ENCODE measurements at places on chromosomes 2 and 18.

DNA sequence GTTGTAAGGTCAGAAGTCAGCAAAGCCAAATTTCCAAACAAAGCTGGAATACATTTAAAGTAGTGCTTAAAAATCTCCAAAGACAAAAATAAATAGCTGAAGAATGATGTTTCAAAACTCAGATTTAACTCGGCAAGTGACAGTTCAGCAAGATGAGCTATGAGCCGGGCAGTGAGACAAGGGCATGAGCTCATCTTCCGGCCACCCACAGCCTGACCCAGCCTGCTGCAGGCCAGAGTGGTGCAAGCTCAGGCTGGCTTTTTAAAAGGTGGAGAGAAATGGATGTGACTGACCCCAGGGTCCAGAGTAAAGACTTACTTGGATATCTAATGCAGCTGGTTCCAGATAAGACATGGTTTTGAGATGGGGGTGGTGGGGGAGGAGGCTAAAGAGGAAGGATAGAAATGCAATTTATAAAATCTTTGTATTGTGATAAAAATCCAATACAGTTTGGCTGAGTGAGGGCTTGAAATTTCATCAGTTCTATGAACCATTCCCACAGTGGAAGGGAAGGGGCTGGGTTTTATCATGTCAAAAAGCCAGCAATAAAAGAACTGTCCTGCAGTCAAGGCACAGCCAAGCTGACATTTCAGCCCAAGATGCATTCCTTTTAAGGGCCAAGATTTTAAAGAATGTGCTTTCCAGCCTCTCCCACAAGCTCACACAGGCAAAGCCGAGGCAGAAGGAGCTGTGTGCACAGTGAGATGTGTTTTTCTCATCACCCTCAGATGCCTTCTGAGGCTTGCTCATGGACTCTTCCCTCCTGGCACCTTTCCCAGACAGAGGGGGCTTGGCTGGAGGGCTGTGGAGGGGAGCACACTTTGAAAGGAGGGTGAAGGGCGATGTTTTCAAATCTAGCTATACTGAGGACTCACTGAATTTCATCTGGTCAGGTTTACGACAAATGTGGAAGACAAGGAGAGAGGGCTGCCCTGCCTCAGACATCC lies 97.9 kb upstream of the KLHL29 start:
- DNase-seq = no peak

DNA sequence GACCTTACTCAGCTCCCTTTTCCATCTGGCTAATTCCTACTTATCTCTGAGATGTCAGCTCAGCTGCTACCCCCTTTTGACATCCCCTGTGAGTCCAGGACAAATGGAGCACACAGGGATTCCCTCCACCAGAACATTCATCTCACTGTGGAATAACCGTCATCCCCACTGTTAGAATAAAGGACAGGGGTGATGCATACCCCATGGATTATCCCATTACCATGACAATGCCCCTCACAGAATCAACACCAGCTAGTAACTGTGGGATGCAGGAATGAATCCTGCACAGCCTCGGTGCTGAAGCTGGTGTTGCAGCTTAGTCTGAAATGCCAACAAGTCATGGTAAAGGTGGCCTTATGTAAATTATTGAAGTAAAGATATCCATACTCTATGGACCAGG lies 624.8 kb upstream of the RAB6C start:
- DNase-seq = no peak

DNA sequence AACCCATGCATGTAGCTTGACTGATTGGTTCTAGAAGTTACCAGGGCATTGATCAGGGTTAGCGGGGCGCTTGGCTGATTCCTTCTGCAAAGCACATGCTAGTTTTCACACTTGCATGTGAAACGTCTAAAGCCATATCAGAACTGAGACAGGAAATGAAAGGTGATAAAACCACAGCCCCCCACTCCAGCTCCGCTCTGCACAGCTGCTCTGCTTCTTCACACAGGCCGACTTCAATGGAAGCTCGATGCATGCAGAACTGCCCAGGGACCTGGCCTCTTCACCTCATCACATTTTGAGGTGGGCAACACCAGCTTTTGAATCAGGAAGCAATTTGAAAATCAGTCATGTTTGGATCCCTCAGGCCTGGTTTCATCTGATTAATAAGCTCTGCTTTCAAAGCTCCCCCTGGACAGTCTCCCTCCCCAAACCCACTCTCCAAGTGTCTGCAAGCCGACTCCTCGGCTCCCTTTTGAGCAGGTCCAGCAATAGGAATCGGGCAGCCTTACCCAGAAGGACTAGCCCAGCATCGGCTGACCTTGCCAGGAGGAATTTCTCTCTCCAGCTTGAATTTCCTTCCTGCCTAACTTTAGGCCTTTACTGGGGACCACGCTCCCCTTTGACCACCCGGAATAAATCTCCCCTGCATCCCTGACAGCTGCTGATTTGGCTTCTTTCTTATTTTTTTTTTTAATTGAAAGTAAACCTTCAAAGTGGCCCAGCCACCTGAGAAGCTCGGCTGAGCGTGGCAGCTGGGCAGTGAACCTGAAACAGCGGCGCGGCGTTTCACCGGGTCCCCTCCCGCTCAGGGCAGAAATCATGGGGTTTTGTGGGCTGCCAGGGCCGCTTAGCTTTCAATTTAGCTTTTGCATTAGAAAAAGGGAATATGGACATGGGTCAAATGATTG lies 31.7 kb downstream of the HRH4 start:
- no peak for DNase-seq

GRCh38 chr2:45675263-45675812 lies 23.9 kb downstream of the PRKCE start:
- no peak for DNase-seq

DNA sequence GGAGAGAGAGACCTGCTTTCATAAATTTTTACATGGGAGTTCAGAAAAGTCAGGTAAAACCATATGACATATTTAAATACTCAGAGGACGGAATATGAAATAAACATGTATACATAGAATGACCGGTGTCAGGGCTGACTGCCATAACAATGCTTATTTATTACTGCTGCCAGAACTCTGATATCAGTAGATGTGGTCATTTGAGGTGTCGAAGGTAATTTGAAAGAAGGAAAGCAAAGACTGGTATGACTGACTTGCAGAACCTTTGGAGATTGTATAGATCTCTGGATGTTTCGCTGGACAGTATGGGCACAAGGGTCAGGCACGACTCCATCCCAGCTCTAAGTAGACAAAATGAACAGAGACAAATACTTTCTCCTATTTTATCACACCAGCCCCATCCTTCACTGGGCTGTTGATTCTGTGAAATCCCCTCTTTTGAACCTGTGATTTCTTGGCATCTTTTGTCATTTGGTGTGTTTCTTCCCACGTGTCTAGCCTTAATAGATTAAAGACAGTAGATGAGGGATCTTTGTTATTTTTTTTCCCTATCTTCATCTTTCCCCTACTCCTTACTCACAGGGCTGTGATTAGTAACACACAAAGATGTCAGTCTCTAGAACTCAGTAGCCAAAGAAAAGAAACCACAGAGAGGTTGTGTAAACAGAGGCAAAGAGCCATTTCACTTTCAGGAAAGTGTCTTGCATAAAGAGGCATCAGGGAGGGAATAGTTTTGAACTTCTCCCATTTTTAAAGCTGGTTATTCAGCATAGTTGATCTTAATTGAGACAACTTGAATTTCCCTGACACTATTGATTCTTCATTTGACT lies 61.6 kb downstream of the ICOS start:
- DNase-seq = no peak

GRCh38 chr2:29562896-29563295 lies 358.5 kb downstream of the ALK start:
- no peak for DNase-seq

- DNase-seq = peak; percentile 89
These were observed 382.1 kb downstream of the OSR1 start for GRCh38 chr2:18976168-18976961.

DNA sequence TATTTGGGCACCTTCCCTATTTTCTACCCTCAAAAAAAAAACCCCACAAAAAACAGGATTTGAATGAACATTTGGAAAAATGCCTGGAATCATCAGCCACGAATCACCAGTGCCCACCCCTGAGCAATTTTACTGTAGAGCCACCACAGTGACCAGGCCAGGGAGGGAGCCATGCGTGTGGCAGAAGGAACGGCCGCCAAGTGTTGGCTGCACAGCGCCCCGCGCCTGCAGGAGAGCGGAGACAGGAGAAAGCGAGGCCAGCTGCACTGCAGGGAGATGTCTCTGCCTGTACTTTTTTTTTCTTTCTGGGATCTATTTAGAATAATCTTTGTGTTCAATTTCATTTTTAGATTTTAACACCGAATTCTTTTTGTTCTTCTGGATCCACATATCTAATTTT lies 269.3 kb upstream of the RAB12 start:
- no peak for DNase-seq

DNA sequence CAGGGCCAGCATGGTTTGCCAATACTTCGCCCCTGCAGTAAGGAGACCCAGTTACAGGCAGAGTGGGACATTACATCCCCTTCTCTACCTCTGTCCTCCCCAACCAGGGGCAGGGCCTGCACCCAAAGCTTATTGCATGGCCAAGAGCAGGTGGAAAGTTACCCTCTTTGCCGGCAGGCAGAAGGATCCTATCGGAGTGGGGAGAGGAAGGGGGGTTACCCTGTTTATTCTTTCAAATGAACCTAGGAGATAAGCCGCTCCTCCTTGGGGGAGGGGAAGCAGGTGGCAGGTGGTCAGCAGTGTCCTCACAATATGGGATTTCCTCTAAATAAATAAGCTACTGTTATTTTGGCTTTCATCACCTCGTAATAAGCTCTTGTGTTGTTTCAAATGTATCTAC lies 53.9 kb downstream of the SPATS2L start:
- no peak for DNase-seq

GRCh38 chr2:181122601-181123000 lies 142.2 kb downstream of the UBE2E3 start:
- no peak for DNase-seq

DNA sequence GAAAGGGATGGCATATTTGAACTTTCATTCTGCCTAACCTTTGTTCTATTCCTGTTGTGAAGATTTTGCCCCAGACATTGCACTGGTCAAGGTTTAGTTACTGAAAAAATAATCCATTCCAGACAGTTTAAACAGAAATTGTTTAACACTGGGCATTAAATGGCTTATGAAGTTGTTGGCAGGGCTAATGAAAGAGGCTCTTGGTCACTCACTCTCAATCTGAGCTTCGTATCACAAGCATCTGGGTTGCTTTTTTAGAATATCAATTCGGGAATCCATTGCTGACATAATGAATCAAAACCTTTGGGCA lies 8.0 kb upstream of the ACYP2 start:
- no peak for DNase-seq

DNA sequence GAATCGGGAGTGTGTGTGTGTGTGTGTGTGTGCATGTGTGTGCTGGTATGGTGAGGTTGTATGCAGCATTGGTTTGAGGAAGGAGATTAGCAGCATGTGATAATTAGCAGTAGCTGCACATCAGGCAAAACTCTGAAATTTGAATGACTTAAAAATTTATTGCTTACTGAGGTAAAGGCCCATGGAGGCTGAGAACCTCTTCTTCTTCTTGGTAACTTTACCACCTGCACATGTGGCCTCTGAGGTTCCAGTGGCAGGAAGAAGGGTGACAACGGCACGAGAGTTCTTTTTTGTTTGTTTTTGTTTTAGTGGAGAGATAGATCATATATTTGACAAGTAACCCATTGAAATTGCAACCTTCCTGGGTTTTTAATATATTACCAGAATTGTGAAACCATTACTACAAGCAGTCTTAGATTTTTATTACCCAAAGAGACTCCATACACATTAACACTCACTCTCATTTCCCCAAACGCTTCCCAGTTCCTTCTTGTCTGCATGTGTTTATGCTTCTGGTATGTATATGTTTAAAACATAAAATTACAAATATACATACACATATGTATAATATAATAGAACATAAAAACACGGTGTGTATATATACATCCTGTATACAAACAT lies 292.1 kb downstream of the PTGR3 start:
- peak; percentile 92 for DNase-seq

- DNase-seq = no peak
These were observed 472.6 kb upstream of the CELF4 start for GRCh38 chr18:38038242-38038641.

- peak; percentile 76 for DNase-seq
These were observed 38.0 kb upstream of the SNED1 start for GRCh38 chr2:240960309-240960970.

GRCh38 chr2:25608718-25609117 lies 64.7 kb downstream of the DTNB start:
- DNase-seq = no peak

GRCh38 chr2:26757873-26758789 lies 6.0 kb upstream of the SLC35F6 start:
- DNase-seq = peak; percentile 89

GRCh38 chr2:106885329-106885728 lies 638 bp downstream of the ST6GAL2 start:
- no peak for DNase-seq

DNA sequence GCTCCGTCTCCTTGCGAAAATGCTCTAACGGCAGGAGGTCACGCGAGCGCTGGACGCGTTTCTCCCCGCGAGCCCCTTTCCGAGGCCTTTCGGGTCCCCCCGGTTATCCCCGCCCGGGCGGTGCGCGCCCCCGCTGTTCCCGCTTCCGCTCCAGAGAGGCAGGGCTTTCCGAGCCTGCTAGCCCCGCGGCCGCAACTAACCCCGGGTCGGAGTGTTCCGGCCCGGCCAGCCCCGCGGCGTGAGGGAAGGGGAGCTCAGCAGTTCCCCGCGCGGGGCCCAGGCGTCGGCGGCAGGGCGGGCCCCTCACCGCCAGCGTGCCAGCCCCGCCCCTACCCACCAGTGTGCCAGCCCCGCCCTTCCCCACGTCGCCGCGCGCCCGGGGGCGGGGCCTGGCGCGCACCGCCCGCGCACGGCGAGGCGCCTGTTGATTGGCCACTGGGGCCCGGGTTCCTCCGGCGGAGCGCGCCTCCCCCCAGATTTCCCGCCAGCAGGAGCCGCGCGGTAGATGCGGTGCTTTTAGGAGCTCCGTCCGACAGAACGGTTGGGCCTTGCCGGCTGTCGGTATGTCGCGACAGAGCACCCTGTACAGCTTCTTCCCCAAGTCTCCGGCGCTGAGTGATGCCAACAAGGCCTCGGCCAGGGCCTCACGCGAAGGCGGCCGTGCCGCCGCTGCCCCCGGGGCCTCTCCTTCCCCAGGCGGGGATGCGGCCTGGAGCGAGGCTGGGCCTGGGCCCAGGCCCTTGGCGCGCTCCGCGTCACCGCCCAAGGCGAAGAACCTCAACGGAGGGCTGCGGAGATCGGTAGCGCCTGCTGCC lies at the start of gene MSH6:
Gene MSH6 (plus strand): TSS at position 475 of the 815 bp plus-strand sequence. CDS start 89 bp downstream, at position 564.
- DNase-seq = peak; percentile 80

- peak; percentile 12 for DNase-seq
These were observed 9.5 kb downstream of the INPP1 start for GRCh38 chr2:190352668-190353536.

DNA sequence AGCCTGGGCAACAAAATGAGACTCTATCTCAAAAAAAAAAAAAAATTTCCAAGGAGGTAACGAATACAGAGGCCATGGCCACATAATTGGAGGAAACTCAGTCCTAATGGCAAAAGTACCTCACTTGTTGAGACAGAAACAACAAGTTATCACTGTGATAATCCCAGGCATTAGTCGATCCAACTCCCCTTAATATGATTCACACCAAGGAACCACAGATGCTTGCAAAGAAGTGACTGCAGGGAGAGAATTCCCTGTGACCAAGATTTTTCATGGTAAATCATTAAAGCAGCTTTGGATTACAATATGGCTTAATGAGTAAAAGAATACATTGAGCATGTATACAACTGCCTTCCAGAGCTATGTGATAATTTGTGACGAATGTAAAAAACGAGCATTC lies 80.4 kb upstream of the RNU4ATAC start:
- DNase-seq = no peak

- DNase-seq = no peak
These were observed 10.3 kb downstream of the TUBB6 start for GRCh38 chr18:12318334-12318697.

- peak; percentile 96 for DNase-seq
These were observed 275.9 kb downstream of the TMX3 start for GRCh38 chr18:68438983-68439382.

GRCh38 chr2:235504441-235505180 lies 10.8 kb downstream of the AGAP1 start:
- no peak for DNase-seq

All from MV-4-11 (cell line).